Activated T-cell treated with anti-CD3 and anti-CD28 coated beads for 48 hours (primary cell): ENCODE measurements at places on chromosomes 4 and X.

- peak; percentile 32 for DNase-seq
Measured at GRCh38 chr4:8580321-8581093, at the start of gene GPR78. GPR78 (plus strand) TSS chr4:8580392; CDS start chr4:8580983, 591 bp downstream.

- no peak for DNase-seq
Measured at GRCh38 chr4:7426525-7427171, 8.1 kb downstream of the PSAPL1 start.

DNA sequence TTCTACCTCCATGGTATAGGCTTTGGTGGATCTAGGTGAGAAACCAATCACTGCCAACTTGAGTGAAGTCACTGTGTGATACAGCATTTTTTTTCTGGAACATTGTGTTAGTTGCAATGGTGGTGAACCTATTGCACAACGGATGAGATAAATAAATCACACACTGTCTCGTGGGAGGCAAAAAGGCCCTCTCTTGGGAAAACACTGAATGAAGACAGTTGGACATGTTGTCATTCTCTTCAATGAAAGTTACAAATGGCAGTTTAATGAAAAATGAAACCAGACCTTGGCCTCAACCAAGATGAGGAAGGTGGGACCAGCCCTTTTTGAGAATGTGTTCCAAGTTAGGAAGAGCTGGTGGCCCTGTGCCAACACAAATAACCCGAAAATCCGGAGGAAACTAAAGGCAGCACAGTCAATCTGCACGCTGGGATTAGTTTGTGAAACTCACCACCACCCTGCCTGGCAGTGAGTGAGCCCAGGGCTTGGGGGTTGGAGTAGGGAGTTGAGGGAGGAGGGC lies 5.4 kb upstream of the ADGRG2 start:
- DNase-seq = no peak

- no peak for DNase-seq
Measured at GRCh38 chrX:69229436-69229835, 64.2 kb upstream of the PJA1 start.

DNA sequence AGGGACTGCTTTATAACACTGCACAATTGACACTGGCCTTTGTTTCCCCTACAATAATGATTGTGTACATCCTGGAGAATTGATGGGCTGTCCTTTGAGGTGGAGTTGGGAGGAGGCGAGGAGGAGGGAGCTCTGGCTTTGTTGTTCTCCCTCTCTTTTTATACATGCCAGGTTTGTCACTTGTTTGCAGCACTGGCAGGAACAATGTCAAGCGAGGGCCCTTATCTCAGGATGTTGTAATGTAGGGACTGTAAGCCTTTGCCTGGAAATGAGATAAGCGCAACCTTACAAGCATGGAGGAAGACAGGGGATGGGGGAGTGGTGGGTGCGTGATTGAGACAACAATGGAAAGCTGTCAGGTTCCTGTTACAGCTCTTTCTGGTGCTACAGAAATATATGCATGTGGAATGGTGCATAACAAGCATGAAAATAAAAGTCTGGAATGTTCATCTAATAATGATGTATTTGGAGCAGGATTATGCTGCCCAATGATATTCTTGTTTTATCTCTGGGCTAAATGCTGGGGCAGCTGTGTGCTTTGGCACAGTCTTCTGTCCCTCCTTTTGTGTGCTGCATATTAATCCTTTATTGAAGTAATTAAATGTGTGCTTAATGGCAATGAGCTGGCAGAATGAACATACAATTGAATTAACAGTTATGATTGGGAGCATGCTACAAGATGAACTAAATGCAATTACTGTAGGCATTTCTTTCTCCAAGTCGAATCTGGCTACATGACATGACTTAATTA lies 294.4 kb downstream of the GPAT3 start:
- no peak for DNase-seq

DNA sequence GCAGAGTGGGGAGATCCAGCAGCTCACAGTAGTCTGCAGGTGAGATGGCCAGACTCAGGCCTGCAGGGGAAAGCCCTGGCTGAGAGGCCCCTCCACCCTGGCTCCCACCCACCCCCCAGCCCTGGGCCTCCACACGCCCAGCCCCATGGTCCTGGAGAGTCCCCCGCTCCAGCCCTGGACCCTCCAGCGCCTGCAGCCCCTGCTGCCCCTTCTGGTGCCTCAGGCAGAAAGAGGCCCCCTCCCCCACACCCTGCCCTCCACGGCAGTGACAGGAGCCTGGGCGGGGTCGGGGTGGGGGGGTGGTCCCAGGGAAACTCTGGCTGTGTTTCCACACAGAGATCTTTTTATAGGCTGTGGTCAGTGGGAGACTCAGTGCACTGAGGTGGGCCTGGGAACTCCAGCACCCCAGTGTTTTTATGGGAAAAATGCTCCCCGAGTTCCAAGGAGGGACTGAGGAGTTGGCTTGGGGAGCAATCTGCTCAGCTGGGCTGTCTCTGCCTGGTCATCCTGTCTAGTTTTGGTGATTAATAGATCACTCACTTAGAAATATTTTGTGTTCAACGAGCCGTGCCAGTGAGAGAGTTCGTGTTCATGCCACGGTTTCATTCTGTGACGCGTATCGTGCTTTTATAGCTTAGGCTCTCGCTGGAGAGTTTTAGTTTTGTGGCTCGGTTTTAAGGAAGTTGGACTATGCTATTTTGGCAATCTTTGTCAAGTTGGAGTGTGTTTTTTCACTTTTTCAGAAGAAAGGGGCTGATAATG lies 53.1 kb upstream of the HGFAC start:
- no peak for DNase-seq

GRCh38 chr4:74395633-74396032 lies 30.7 kb downstream of the EREG start:
- DNase-seq = no peak

GRCh38 chrX:101241531-101241930 lies 21.9 kb downstream of the DRP2 start:
- DNase-seq = no peak

GRCh38 chr4:118351851-118352827 lies 664 bp downstream of the PRSS12 start:
- no peak for DNase-seq

DNA sequence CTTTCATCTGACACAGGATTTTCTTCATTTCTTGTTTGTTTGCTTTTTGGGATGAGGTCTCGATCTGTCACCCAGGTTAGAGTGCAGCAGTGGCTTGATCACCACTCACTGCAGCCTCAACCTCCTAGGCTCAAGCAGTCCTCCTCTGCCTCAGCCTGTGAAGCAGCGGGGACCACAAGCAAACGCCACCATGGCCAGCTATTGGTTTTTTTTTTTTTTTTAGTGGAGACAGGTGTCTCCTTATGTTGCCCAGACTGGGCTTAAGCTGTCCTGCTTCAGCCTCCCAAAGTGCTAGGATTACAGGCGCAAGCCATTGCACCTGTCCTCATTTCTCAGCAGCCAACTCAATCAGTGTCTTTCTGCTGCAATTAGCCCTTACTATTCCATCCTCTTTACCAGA lies 10.3 kb downstream of the SPRY1 start:
- DNase-seq = no peak

DNA sequence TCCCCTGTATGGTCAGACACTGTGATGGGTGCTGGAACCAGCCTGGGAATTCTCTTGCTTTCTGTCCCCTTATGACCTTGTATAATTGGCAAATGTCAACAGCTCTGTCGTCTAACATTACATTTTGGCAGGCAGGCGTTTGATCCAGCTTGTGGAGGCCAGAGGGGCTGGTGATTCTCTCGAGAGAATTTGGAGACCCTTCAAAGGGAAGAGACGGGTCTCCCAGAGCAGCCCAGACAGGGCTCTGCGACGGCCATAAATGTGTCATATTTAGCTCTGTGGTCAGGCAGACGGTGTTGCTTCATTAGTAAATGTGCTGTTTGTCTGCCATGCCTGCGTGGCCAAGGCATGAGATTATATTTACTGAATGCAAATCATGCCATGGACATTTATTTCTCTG lies 68.7 kb downstream of the SORCS2 start:
- DNase-seq = no peak

- no peak for DNase-seq
Measured at GRCh38 chrX:133793626-133794025, 191.8 kb downstream of the GPC3 start.

GRCh38 chr4:8010618-8011017 lies 71.0 kb upstream of the AFAP1 start:
- no peak for DNase-seq

DNA sequence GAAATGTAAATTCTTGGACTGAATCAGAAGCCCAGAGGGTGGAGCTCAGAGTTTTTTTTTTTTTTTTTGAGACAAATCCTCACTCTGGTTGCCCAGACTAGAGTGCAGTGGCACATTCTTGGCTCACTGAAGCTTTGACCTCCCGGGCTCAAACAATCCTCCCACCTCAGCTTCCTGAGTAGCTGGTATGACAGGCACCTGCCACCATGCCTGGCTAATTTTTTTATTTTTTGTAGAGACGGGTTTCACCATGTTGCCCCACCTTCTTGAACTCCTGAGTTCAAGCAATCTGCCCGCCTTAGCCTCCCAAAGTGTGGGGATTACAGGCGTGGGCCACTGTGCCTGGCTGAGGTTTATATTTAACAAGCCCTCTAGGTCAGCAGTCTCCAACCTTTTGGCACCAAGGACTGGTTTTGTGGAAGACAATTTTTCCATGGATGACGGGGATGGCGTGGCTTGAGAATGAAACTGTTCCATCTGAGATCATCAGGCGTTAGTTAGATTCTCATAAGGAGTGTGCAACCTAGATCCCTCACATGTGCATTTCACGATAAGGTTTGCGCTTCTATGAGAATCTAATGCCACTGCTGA lies 76.7 kb downstream of the FHIP1A start:
- no peak for DNase-seq

GRCh38 chr4:77994194-77994721 lies 62.9 kb upstream of the FRAS1 start:
- DNase-seq = peak; percentile 1

- DNase-seq = no peak
Measured at GRCh38 chr4:55979562-55979961, 30.8 kb downstream of the CEP135 start.

DNA sequence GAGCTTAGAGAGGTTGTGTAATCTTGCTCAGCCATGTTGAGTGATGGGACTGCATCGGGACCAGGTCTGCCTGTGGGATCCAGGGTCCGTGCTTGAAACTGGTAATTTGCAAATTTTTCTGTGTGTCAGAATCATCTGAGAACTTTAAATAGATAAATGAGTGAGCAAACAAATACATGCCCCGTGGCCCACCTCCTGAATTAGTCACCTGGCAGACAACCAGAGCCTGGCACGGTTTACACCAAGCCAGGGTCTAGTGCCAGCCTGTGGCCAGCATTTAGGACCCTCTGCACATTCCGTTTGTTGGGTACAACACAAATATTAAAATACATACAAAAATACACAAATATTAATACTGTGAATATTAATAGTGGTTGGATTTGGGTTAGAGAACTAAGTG lies 90.6 kb upstream of the STOX2 start:
- no peak for DNase-seq

- no peak for DNase-seq
Measured at GRCh38 chr4:5894266-5894665, 1.4 kb upstream of the CRMP1 start.

DNA sequence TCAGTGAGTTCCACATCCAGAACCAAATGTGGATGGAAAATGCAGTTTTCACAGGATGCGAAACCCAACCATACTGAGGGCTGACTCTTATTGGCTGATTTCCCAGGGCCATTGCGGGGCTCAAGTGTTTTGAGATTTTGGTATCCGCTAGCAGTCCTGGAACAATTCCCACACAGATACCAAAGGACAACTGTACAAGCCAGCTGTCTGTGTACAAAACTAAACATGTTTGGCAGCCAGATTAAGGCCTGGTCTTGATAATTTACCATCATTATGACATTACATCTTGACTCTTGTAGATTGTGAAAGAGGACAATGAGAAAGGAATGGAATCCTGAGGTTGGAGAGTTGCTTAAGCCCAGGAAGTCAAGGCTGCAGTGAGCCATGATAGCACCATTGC lies 121.9 kb downstream of the DKK2 start:
- DNase-seq = no peak

DNA sequence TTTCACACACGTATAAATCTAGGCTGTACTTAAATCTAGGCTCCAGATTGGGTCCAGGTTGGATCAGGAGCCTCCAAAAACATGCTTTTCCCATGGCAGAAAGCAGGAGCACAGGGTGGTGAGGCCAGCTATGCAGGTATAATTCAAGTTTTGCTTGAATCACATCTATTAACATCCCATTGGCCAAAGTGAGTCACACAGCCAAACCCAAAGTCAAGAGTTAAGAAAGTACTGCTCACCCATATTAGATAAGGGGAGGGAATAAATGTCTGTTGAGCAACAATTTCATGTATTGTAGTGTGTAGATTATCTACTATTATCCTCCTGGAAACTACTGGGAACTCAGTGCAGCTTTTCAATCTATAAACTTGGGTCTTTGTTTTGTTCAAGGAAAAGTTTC lies 12.8 kb downstream of the SUPT20HL2 start:
- DNase-seq = no peak

GRCh38 chrX:133852837-133853356 lies 132.5 kb downstream of the GPC3 start:
- no peak for DNase-seq

- DNase-seq = no peak
Measured at GRCh38 chr4:1659104-1660043, 24.7 kb downstream of the FAM53A start.

- no peak for DNase-seq
Measured at GRCh38 chr4:108749119-108749518, 13.7 kb downstream of the ETNPPL start.

GRCh38 chr4:184317234-184317918 lies 99.7 kb upstream of the ENPP6 start:
- no peak for DNase-seq

- DNase-seq = no peak
Measured at GRCh38 chr4:128831531-128832242, 22.2 kb downstream of the JADE1 start.

GRCh38 chr4:142563682-142564291 lies 282.3 kb downstream of the INPP4B start:
- no peak for DNase-seq

DNA sequence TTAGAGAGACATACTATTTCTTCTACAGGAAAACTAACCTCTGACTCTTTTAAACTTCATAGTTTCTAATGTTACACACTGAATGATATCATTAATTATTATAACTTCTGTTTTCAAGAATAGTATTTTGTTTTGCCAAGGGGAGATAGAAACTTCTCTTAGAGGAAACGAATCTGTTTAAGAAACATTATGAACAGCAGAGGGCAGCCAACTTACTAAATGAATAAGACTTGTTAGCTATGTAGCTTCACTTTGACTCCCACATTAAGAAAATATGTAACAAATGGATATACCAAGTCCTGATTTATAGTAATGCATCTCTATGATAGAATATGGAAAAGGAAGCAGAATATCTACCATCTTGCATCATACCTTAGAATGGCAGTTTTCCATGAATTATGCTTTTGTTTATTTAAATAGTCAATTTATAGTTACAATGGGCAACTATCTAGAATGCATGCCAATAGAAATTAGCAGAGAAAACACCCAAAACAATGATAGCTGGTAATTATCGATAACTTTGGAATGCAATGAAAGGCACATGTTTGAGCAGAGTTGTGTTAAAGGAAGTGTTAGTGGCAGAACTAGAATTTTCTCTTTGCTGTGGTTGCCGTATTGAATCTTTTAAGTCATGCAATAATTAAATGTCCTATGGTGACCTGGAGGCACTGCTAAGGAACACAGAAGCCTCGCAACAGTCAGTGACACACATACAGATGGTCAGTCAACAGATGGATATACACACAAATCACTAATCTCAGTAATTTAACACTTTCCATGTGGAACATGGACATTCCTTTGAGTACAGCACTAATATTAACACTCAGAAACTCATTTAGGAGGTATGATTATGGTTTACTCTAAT lies 105.7 kb upstream of the PDLIM3 start:
- no peak for DNase-seq

GRCh38 chr4:3407171-3407771 lies 34.5 kb upstream of the HGFAC start:
- no peak for DNase-seq
